ENCODE measurements at places on chromosomes 1 and 21.

GRCh38 chr1:118984722-118985639, 3.2 kb downstream of the TBX15 start:
- DNase-seq = no peak

DNA sequence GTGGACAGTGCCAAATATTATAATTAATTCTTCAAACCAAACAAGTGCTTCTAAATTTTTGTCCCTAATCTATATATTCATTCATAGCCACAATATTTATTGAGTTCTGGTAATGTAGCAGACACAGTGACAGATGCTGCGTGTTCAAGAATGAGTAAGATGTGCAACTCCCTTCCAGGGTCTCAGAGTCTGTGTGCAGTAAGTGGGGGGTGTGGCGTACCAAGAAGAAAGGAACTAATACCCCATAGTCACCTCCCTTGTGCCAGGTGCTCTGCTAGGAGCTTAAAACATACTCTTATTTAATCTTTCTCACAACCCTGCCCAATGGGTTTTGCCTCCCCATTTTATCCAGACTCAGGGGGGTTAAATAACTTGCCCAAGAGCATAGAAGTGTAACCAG, 358.7 kb downstream of the BARHL2 start:
- DNase-seq = no peak

DNA sequence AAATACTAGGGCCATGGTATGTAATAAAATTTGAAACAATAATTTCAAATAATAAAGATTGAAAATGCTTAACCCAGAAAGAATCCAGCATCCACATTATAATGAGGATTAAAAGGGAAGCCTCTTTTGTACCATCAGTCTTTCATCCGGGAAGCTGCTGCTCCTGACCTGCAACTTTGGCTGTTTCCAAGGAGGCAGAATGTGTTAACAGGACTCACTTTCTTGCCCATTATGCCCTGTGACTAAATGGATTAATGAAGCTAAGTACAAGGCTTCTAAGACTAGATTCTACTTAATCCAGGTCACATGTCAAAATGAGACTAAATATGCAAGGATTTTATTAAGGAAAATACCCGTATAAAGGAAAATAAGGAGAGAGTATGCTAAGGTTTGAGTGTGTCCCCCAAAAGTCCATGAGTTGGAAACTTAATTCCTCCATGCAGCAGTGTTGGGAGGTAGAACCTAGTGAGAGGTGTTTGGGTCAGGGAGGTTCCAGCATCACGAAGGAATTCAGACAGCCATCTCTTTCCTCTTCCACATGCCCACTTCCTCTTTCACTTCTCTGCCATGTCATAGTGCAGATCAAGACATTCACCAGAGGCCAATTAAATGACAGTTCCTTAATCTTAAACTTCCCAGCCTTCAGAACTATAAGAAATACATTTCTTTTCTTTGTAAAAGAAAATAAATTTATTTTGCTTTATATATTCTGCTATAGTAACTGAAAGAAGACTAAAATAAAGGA, 27.7 kb downstream of the FMO2 start:
- DNase-seq = no peak

GRCh38 chr1:235910357-235911299, 43.9 kb upstream of the LYST start:
- peak; percentile 98 for DNase-seq

GRCh38 chr1:167412072-167412471, 106.3 kb downstream of the CD247 start:
- DNase-seq = no peak

GRCh38 chr1:172390301-172390682, 30.2 kb upstream of the C1orf105 start:
- no peak for DNase-seq

DNA sequence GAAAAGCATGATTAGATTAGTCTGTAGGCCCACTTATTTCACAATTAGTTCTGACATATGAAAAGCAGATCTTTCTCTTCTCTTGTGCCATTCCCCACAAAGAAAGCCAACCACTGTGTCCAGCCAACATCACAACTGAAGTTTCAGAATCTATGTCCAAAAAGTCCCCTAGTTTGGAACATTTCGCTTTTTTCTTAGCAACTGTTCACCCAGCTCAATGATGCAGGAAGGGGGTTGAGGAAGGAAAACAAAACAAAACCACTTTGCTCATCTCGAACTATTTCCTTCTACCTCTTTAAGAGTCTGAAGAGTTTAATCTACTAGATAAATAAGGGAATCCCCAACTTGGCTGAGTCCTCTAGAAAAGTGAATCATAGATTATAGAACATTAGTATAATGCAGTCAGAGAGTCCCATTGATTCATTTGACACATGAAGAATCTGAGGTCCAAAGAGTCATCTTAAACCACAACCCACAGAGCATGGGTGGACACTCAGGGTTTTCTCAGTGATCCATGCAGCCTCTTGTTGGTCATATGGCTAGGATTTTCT, 159.3 kb upstream of the SGIP1 start:
- peak; percentile 61 for DNase-seq

- DNase-seq = no peak
Measured at GRCh38 chr1:80917826-80918225, 882.9 kb upstream of the ADGRL2 start.

- DNase-seq = no peak
Measured at GRCh38 chr1:2433936-2434655, 21.7 kb upstream of the PEX10 start.

- DNase-seq = no peak
Measured at GRCh38 chr1:190667914-190668313, 190.2 kb upstream of the BRINP3 start.

DNA sequence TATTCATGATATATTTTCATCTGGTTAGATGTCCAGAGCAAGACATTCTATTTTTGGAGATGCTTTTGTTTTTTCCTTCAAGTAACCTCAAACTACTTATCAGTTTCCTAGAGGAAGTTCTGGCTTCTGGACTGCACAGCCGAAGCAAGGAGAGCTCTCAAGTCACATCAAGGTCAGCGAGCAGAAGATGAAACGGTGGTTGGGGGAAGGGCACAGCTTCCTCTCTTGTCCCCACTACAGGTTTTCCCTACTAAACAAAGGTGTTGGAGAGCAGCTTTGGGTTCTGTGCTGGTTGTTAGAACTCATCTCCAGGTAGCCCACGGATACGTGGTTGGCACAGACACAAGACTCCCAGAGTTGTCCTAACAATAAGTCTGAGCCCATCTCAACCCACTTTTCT, 5.1 kb upstream of the PLEKHO1 start:
- DNase-seq = no peak

DNA sequence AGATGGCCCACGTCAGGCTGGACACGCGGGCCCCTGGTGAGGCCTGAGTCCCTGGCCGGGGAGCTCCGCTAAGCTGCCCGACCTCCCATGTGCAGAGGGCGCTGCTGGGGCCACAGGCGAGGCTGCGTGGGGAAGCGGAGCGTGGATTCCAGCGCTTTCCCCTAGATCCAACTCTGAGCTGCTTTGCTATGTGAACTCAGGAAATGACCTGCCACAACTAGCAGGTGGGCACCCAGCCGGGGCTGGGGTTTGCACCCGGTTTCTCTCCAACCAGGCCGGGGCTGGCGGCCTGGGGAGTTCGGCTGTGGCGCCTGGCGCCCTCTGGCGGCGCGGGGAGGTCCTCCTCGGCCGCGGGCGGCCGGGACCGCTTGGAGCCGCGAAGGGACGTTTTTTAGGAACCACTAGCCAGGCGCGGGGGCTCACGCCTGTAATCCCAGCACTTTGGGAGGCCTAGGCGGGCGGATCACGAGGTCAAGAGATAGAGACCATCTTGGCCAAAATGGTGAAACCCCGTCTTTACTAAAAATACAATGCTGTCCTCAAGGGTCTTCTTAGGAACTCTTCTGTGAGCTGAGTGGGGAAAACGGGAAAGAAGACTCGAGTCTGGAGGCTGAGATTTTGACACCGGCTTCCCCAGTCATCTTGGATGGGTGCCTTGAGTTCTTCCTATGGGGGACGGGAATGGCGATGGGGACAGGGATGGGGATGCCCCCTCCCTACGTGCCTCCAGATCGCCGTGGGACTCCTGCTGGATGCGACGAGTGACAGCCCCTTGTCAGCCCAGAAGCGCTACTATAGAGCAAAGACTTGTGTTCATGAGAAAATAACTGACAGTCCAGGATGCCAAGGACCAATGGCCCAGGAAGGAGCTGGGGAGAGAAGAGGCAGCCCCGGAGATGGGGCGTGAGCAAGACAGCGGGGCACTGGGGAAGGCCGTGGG, 12.6 kb downstream of the PYCR2 start:
- DNase-seq = no peak

GRCh38 chr1:195594322-195594721, 1013.9 kb downstream of the KCNT2 start:
- DNase-seq = no peak

- no peak for DNase-seq
Measured at GRCh38 chr21:15160136-15160535, 95.3 kb upstream of the NRIP1 start.

- no peak for DNase-seq
Measured at GRCh38 chr21:39763272-39763970, 18.4 kb downstream of the IGSF5 start.

- DNase-seq = no peak
Measured at GRCh38 chr1:53892911-53893310, 1.1 kb upstream of the DIO1 start.

GRCh38 chr1:43388613-43389012, 987 bp downstream of the MED8 start:
- no peak for DNase-seq

DNA sequence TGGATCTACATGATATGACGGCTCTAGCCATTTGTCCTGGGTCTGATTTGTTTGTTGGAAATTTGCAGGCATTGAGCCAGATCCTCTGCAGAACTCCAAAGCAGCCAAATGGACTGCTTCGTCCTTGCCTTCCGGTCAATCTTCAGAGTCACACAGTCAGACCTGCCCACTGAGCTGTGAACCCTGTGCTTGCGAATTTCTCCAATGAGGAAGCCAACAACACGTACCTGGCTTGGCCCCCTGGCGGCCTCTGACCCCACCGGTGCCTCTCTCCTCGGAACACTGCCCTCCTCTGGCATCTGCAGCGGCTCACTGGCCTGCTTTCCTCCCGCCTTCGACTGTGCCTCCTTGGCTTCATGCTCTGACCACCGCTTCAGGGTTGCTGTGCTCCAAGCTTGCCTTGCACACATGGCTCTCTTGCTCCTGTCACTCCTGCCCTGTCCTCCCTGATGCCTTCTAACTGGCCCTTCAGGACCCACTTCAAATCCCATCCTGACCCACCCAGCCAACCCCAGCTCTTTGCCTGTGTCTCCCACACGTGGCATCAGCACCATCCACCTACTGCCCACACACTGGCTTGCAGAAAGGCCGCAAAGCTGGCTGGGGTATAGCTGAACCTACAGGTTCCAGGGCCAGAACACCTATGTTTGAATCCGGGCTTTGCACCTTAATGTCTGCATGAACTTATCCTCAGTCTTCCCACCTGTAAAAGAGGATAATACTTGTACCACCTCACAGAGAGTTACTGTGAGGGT, 128.2 kb downstream of the KCNN3 start:
- no peak for DNase-seq

- no peak for DNase-seq
Measured at GRCh38 chr21:42369821-42370220, 3.5 kb upstream of the TFF1 start.

- no peak for DNase-seq
Measured at GRCh38 chr21:21439761-21440160, 441.6 kb downstream of the NCAM2 start.

Data from RKO (cell line).